ENCODE measurements at places on chromosomes 16 and 17.

GRCh38 chr17:49002331-49002730, 5.1 kb downstream of the IGF2BP1 start:
- no peak for DNase-seq

- no peak for DNase-seq
Observed at GRCh38 chr16:84737192-84738011, 37.6 kb downstream of the USP10 start.

- DNase-seq = no peak
Observed at GRCh38 chr17:31388351-31388750, 3.1 kb upstream of the RAB11FIP4 start.

DNA sequence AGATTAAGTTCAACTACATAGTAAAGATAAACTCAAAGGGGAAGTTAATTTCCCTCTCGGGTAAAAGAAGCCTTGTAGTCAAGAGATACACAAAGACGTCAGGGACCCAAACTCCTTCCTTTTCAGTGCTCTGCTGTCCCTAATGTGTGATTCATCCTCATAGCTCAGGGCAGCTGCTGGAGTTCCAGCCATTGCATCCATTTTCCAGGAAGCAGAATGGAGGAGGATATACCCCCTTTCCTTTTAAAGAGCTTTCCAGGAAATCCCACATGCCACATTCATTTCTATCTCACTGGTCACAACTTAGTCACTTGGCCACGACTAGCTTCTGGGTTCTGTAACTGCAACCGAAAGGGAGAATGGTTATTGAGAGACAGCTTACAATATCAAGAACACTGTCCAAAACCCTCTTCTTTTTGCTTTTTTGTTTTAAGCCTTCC, 95.3 kb downstream of the SOCS1 start:
- DNase-seq = no peak

DNA sequence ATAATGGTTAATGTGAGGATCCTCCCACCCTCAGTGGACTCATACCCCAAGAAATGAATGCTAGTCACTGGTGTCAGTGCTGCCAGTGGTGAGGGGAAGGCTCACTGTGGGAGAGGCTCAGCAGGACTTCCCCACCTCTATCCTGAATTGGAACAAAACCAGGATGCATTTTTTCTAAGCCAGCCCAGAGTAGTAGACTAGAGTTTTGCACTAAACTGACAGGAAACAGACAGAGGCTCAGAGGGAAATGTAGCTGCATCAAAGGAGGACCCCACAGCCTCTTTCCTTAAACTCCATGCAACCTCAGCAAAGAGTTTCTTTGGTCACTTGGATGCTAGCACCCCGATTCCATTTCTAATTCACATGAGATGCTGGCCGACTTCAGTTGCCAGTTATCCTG, 10.7 kb upstream of the SKAP1 start:
- DNase-seq = no peak

DNA sequence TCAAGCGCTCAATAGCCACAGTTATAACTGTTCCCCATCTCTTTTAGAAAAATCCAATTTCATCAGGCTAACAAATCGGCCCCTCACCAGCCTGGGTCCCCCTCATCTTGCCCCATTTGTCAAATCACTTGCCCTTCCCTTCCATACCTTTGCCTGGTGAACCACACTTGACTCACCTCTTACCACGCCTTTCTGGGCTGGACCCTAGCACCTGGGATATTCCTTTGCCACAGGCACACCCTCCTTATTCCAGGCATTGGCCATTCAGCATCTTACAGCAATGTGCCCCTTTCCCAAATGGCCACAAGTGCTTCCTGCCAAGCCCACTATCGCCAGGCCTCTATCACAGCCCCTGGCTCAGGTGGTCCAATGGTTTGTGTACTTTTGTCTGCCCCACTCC, 14.9 kb downstream of the CMTM4 start:
- no peak for DNase-seq

DNA sequence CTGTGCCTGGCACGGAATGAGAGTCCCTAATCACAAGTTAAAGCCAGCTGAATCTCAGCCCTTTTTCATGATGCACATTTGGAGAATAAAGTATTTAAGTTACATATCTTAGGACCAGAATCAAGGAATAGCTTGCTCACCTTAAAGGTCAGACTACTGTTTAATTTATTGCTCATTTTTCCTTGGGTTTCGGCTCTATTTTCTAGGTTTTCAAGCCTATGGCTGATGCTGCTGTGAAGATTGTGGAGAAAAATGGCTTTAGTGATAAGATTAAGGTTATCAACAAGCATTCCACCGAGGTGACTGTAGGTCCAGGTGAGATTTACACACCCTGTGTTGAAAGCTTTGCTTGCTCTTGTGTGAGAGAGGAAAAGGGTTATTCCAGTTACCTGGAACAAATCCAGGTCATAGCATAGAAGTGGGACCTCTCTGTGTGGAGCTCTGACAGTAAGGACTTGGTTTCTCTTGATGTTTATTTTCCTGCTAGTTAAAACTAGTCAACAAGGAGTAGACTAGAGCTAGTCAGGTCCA, 18.1 kb downstream of the PRMT7 start:
- no peak for DNase-seq

- no peak for DNase-seq
Observed at GRCh38 chr17:13429201-13429600, 172.5 kb downstream of the HS3ST3A1 start.

DNA sequence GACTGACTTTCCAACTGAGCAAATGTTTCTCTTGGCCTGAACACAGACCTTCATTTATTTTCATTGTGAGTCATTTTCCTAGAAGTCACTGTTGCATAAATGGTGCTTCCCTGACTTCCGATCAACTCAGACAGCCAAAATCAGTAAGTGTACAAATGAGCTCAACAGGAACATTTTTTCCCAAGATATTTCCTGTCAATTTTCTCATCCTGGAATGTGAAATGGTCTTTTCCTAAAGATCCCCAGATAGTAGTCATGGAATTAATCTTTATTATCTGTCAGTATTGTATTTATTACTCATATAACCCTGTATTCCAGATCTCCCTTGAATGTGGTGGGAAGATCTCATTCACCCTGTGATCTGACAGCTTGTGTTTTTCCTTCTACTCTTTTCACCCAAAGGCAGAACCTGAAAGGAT, 360.3 kb upstream of the KIF2B start:
- no peak for DNase-seq

GRCh38 chr17:47708864-47709541, 15.0 kb downstream of the TBKBP1 start:
- no peak for DNase-seq

GRCh38 chr16:1090620-1091587, 5.1 kb downstream of the C1QTNF8 start:
- no peak for DNase-seq

GRCh38 chr17:4204710-4205173, 59.0 kb downstream of the ANKFY1 start:
- no peak for DNase-seq

DNA sequence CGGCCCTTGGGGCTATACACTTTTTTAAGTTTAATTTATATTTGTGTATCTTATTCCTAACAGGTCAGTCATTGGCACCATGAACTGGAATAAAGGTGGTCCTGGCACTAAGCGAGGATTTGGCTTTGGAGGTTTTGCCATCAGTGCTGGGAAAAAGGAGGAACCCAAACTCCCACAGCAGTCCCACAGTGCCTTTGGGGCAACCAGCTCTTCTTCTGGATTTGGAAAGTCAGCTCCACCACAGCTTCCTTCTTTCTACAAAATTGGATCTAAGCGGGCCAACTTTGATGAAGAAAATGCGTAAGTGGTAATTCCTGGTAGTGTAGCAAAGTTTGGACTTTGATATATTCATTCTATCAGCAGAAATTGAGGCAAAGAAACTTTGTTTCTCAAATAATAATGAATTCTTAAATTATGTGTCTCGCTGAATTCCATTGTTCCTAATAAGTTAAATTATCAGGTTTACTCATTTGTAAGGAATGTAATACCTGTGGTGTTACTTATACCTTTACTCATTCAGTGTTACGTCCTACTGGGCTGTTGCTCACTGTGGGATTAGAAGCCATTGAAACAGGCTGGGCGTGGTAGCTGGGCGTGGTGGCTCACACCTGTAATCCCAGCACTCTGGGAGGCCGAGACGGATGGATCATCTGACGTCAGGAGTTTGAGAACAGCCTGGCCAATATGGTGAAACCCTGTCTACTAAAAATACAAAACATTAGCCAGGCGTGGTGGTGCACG, 13.2 kb downstream of the DDX42 start:
- DNase-seq = no peak

DNA sequence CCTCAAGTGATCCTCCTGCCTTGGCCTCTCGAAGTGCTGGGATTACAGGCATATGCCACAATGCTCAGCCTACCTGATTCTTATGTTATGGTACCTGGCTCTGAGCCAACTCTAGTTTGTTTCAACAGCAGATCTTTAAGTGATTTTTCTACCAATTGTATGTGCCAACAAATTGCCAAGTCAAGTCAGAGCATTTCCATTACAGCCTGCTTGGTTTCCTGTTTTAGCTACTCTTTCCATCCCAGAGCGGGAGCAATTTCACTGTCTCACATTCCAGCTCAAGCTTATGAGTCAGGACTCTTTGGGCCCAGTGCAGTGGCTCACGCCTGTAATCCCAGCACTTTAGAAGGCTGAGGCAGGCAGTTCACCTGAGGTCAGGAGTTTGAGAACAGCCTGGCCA, 30.8 kb upstream of the RBBP6 start:
- no peak for DNase-seq

- no peak for DNase-seq
Observed at GRCh38 chr17:60269417-60269816, 119.6 kb downstream of the CA4 start.

GRCh38 chr17:66915204-66915611, 49.3 kb upstream of the CACNG4 start:
- DNase-seq = no peak

- DNase-seq = peak; percentile 72
Observed at GRCh38 chr16:31460582-31461002, 1.3 kb downstream of the ARMC5 start.
